Hypothalamus (tissue), 51 donors: ENCODE measurements at places on chromosomes 11 and 22.

DNA sequence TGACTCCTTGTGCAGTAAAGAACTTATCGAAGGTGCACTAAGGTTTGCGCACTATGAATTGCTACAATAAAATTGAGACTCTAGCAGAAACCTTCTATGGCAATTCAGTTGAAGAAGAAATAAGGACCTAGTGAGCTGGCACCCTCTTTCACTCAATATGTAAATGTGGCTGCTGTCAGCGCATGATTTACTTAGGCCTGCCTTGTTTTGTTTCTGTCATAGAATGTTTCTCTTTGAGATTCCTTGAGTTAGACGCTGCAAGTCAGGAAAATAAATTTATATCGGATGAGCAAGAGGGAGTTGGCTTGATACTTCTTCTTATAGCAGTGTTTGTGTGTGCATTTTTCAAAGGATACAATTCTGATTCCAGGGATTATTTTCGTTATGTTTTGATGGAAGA, 322.1 kb downstream of the BLID start:
- no peak for DNase-seq

DNA sequence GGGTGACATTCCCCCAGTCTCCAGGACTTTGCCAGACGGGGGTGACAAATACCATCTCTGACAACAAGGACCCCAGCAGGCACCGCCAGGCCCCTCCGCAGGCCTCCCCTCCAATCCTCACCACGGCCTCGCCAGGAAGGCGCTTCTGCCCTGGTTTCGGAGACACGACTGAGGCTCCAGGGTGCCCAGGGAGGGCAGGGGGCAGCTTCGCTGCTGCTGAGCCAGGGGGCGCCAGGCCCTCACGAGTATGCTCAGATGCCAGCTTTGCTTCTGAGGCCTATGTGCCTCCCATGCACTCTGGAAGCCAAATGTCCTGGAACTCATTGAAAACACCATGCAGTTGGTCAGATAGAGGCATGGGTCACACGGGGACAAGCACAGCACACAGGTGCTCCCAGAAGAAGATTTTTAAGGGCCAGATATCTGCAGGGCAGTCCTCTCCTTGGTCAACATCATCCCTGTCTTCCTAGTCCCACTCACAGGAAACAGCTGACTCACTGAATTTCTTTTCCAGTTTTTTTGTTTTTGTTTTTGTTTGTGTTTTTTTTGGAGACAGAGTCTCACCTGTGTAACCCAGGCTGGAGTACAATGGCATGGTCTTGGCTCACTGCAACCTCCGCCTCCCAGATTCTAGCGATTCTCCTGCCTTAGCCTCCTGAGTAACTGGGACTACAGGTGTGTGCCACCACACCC, 19.9 kb downstream of the BID start:
- DNase-seq, result no peak

- no peak for DNase-seq
Observed at GRCh38 chr11:111936040-111936540, 1.1 kb upstream of the DIXDC1 start.

DNA sequence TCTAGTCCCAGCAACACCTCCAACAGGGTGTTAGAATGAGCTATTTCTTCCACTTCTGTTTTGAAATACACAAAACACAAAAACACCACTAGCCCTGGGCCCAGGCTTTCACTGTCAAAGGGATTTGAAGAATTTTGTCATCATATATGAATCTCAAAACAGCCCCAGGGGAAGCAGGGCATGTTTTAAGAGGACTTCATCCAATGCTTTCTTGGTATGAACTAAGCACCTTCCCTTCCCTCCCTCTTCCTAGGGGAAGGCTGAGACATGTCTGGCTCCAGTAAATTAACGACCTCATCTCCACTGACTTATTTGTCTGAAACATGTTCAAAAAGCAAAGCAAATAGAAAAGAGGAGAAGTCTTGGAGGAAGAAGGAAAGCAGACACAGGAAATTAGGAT, 75.7 kb upstream of the INCENP start:
- no peak for DNase-seq

DNA sequence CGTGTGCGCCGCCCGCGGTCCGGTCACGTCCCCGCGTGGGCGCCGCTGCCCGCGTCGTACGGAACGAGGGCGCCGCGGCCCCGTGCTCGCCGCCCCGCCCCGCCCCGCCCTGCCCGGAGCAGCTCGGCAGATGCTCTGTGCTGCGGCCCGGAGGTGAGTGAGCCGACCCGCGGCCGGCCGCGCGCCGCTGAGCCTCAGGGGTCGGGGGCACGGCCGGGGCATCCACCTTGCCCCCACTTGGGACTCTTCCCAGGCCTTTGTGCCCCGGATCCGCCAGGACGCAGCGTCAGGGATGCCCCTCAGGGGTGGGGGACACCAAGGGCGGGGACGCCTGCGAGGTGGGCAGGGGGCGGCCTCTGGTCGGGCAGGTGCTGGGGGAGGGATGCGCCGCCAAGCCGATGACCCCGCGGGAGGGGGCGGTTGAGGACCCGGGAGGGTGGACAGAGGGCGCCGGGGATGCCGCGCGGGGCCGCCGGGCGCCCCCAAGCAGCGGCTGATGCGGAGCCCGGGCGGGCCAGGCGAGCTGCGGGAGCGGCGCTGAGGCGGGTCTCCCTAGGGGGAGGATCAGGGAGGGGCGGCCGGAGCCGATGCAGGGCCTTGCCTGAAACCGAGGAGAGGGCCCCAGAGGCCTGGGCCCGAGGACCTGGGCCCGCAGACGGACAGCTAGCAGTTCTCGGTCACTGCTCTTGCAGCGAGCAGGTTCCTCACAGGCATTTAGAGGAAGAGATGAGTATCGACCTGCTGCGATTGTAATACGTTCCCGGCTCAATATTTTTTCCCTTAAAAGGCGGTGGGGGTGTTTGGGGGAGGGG, at the start of gene GNAZ:
TSS of gene GNAZ (plus strand) at position 102 of the 812 bp plus-strand sequence. CDS start 25,177 bp downstream, outside the sequence.
- DNase-seq, result no peak

DNA sequence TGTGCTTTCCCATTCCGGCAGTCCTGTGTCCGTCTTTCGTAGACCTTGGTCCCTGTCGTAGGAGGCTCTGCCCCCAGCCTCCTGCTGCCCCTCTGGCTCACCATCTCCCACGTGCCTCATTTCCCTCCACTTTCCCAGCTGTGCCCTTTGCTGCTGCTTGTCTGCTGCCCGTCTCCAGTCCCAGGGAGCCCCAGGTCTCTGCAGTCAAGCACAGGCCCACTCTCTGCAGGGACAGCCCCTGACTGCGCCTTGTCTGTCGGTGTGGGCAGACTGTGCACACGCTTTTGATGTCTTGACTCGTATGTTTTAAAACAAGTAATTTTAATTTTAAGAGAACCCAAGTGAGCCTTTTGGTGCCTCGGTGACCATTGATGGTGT, 12.4 kb downstream of the DGCR8 start:
- DNase-seq, result no peak

DNA sequence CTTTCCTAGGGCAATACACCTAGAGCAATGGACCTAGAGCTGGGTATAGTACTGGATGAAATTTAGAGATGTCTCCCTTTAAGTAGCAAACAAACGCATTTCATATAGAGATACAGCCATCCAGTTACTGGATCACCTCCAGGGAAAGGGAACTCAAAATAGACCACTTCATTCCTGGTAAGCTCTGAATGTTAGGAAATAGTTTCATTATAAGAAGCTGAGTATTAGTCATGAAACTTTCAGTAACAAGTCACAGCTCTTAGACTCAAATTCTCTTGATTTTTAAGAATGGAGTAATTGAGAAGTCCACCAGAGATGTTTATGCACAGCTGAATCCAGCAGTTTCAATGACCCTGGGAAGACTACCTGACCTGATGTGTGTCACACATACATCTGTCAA, 221.9 kb downstream of the FAM76B start:
- no peak for DNase-seq

GRCh38 chr22:44179989-44180705, 578 bp upstream of the PARVG start:
- DNase-seq, result no peak

- DNase-seq, result no peak
Observed at GRCh38 chr11:66557733-66558326, 10.6 kb downstream of the CTSF start.
